ENCODE measurements at places on chromosomes 6 and 20.

- DNase-seq, result no peak
Observed at GRCh38 chr6:84847390-84848160, 83.2 kb upstream of the TBX18 start.

GRCh38 chr6:53864781-53865180 is 70.0 kb downstream of the LRRC1 start:
- no peak for DNase-seq

DNA sequence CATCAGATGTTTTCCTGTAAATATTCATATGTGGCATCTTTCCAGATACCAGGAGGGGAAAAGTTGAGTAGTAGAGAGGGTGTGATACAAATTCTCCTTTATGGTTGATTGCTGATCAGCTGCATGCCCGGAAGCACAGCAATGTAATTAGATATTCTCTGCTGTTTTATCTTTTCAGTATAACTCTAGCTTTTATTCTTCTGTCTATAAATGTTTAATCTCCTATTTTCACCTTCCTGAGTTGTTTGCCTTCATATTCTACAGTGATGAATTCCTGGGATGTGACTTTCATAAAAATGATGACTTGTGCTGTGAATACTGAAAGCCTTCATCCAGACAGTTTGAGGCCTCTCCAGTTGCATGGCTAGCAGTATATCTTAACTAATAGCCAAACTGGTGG is 53.7 kb downstream of the SH3BGRL2 start:
- no peak for DNase-seq

- no peak for DNase-seq
Observed at GRCh38 chr6:89564752-89565427, 73.7 kb downstream of the LYRM2 start.

GRCh38 chr6:170124836-170125235 is 166.0 kb downstream of the DLL1 start:
- DNase-seq, result no peak
